ENCODE measurements at places on chromosomes 5 and 9.

DNA sequence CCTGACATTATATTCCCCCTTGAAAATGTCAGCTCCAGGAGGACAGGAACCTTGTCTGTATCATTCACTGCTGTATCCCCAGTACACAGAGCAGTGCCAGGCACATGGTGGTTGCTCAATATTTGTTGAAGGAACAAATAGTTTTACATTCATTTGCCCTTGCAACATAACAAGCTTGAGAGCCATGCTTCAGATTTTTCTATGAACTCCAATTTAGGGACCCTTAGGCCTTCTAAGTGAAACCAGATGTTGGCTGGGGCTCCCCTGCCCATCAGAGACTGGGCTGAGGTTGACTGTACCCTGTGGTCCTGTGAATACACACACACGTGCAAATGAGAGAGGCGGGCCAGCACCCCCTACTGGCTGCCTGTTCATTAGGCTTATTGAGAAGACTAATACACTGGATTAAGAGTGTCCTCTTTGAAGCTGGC, 214.9 kb upstream of the WWC1 start:
- peak; percentile 19 for DNase-seq

DNA sequence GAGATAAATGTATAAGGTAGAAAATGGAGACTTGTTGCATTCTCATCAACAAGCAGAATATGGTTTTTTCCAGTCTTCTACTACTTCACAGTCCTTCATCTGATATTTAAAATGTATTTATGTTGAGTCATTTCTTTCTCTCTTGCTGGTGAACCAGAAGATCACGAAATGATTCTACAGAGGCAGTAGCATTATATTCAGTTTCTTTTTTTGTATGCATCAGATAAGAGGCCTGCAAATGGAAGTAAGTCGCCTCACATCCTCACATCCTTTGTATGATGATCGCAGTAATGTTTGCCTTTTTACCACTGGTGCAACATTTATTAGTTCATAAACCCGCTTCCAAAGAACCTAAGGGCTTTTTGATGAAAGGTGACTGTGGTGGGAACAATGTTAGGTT, 22.1 kb upstream of the IL13 start:
- DNase-seq: no peak

DNA sequence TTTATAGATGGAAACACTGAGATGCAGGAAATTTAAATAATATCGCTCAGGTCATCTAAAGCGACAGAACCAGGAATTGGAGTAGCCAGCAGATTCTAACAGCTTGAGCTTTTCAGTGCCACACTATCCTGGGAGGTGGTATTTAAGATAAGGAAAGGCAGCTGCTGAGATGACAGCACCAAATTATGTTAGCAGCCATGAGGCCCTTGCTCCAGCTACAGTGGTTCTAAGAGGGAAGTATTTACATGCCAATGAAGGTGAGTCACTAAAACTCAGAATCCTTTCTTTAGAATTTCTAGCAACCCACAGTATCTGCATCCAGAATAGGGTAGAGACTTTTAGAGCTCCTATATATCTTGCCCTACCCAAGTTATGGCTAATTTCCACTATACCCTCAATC, 127.0 kb upstream of the VLDLR start:
- DNase-seq: no peak

- no peak for DNase-seq
Measured at GRCh38 chr5:3858524-3858923, 262.9 kb downstream of the IRX1 start.

- DNase-seq: no peak
Measured at GRCh38 chr5:101673120-101673519, 623.0 kb downstream of the SLCO4C1 start.

GRCh38 chr5:98436667-98437066, 336.8 kb upstream of the RGMB start:
- no peak for DNase-seq
